ENCODE measurements at places on chromosomes 4 and X. TPM values are rescaled to one million over a fixed set of nuclear protein-coding genes. Genes with fewer than 3 reads are reported as not detected.

DNA sequence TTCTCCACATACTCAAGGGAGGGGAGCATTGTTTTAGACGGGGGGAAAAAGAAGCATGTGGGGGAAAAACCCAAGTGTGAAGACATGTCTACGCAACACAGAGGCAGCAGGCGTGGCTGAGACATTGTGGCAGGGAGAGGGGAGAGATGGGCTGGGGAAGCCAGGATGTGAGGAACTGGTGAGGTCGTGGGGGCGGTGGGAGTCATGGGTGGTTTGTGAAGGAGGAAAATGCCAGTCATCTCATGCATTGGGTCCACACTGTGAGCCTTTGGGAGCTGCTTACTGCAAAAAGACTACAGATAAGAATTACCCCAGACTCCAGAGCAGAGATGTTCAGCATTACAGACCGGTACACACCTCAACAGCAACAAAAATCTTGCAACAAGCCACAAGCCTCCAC, 2.1 kb downstream of the JAKMIP1 start:
- no peak for DNase-seq

DNA sequence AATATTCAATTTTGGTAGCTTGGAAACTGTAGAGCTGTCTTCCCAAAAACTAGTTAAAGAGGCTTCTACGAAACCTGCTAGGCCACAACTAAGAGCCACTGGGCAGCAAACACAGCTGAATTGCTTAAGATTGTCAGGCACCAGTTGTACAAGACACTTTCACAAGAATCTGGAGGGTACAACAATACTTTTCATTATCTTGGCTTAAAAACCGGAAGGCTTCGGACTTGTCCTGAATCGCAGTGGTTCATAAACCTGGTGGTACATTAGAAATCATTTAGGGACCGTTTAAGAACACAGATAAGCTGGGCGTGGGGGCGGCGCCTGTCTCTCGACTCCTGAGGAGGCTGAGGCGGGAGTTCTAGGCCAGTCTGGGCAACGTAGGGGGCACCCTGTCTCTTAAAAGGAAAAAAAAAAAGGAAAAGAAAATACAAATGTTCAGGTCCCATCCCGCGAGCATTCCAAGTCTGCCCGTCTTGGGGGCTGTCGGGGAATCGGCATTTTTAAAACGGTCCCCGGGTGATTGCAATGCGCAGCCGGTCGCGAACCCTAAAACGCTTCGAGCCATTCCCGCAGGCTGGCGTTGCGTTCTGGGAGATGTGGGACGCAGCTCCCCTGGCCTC, 763 bp downstream of the PYURF start:
- DNase-seq: peak; percentile 68

Gene WDR13
- 164 TPM for total RNA-seq

DNA sequence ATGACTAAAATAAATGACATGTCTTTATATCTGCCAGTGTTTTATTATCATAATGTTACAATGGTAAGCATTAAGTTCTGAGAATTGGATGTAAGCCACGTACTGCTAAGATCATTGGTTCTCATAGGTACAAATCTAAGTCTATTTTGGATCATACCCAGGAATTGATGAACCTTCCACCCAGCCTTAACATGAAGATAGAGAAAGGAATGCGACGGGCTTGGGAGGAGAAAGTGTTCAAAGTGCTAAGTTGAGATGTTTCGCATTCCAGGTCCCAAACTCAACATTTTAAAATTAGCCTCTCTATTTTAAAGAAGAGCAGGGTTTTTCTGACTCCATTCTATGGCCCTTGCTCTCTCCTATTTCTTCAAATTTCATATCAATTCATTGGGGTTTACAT, 54.9 kb upstream of the FRAS1 start:
- DNase-seq: no peak

DNA sequence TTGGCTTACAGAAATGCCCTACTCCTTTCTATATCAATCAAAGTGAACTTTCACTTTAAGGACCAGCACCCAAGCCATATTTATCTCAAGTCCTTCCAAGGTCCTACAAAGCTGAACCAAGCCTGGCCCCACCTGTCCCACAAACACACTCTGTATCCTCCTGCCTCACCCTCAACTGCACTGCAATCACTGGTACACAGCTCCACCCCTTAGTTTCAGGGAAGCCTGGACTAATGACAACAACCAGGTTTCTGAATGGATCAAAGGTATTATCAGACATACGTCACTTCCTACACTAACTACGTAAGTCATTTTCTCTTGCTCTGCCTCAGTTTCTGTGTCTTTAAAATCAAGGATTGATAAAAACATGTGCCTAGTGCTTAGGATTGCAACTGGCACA, 205.6 kb upstream of the HS3ST1 start:
- DNase-seq: no peak

DNA sequence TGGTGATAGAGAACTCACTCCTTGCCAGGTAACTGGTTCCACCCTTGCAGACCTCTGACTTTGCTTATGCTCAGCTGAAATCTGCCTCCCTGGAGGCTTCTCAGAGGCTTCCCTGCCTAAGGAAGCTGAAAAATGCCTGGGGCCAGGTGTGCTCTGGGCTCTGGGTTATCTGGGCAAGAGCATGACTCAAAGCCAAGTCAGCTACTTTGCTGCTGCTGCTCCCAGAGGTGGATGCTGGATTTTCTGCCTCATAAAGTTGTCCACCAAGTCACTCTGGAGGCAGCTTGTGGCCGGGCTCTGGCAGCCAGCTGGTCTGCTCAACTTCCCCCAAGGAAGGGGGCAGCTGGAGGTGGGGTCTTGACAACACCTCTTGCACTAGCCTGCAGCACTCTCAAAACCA, 132.7 kb downstream of the PJA1 start:
- no peak for DNase-seq

GRCh38 chr4:88949605-88950004, 107.4 kb downstream of the FAM13A start:
- no peak for DNase-seq

Data from left ventricle myocardium superior (tissue), 1 donor.